IPS DF 19.7 (cell line): ENCODE measurements at places on chromosomes 11 and 22.

- no peak for DNase-seq
Observed at GRCh38 chr11:129273944-129274711, 82.0 kb upstream of the ARHGAP32 start.

DNA sequence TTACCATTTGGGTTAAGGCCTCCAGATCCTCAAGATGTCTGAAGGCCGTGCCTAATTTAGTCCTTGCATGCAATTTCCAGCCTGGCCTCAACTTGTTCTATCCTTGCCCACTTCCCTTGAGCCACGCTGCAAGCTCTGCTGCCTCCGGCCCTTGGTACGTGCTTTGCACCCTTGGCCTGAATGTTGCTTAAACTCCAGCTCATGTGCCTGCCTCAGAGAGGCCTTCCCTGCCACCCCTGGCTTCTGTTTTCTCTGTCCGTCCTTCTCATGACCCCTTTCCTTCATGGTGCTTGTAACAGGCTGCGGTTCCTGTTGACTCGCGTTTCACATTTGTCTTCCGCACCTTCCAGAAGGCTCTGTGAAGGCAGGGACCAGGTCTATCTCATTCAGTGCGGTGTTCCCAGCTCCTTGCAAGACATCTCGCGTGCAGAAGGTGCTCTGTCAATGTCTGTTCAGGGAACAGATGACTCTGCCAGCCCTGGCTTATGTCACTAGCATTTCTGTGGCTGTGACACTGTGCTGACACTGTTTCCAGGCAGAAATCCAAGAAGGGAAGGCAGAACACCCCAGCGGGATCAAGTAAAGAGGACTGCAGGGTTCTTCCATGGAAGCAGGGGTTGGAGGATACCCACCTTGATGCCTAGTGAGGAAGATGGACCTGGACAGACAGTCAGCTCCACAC lies 61.8 kb downstream of the FBLN1 start:
- DNase-seq: no peak

- DNase-seq: no peak
Observed at GRCh38 chr22:45290410-45290936, 5.7 kb downstream of the UPK3A start.

- DNase-seq: no peak
Observed at GRCh38 chr11:15901790-15902189, 454.6 kb downstream of the SOX6 start.

DNA sequence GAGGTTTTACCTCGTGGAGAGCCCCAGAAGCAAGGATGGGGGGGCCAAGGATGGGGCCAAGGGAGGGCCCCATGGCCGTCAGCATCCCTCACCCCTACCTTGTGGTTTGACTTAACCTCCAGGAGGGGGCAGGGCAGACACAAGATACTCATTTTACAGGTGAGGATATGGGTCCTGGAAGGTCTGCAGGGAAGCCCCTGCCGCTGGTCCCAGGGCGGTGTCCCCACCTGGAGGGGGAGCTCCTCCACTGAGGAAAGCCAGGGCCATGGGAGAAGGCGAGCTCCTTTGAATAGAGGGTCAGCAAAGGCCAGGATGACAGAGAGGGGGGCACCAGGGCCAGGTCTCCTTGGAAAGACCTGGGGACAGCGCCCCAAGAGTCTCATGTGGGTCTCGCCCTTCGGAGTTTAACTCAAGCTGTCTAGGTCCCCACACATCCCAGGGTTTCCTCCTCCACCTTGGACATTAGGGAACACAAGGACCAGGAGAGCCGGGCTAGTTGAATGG lies 5.9 kb upstream of the ADORA2A start:
- DNase-seq: peak; percentile 73

DNA sequence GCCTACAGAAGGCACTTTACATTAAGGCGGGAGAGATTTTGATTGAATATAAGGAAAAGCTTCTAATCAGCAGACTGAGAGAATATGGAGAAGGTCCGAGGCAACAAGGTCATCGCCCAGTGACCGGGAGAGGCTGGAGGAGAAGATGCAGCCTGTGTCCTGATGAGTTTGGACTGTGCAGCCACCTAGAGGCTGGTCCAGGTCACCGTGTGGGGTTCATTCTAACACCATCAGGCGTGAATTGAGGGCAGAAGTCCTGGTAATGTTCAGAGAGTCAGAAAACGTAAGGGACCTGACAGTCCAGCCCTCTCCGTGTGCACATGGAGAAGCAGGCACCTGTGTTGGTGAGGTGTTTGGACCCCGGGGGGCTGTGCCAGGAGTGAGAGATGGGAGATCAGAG lies 102.7 kb downstream of the FEZ1 start:
- DNase-seq: no peak

GRCh38 chr11:65290448-65291165 lies 24.1 kb upstream of the CDC42EP2 start:
- DNase-seq: no peak

- DNase-seq: no peak
Observed at GRCh38 chr11:96472085-96472484, 82.3 kb downstream of the JRKL start.

GRCh38 chr22:44393066-44393465 lies 80.3 kb upstream of the SHISAL1 start:
- DNase-seq: no peak

DNA sequence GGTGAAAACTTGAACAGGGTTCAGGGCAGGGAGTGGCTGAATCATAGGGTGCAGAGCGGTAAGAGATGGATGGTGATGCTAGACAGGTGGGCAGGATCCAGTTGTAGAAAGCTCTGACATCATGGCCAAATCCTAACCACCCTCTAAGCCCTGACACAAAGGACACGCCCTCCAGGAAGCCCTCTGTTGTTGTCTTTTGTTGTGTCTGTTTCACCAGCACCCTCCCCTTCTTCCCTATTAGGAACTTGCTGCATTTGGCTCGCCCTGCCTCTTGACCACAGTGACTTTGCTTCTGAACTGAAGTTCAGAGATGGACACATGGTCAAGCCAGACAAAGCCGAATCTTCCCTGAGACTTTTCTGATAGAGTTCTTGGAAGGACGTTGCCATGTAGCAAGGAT lies 14.2 kb upstream of the APOL6 start:
- no peak for DNase-seq

DNA sequence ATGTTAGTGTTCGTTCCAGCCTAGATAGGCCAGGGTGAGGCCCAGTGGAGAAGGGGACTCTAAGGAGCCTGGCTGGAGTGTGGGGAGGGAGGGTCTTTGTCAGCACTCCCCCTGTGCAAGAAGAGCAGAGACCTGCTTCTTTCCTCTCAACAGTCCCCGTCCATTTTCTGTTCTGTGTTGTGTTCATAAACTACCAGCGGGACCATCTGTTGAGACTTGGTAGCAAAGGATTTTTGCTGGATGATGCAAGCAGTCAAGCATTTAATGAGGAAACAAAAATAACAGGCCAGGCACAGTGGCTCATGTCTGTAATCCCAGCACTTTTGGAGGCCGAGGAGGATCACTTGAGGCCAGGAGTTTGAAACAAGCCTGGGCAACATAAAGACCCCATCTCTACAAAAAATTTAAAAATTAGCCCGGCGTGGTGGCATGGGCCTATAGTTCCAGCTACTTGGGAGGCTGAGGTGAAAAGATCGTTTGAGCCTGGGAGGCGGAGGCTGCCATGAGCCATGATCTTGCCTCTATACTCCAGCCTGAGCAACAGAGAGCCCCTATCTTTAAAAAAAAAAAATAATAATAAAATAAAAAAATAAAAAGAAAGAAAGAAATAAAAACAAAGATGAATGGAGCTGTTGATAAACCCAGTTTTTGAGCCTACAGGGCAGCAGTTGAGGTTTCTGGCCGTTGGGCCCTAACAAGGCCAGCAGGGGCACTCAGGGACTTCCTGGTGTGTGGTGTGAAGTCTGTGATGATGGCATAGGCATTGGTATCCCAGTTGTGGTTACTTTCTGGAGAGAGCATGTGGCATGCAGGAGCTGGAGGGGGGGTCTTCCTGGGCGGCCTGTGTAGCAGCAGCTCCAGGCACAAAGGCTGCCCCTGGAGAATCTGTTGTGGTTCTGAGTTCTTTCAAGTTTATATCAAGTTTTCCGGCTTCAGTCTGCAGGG lies 1.7 kb upstream of the TXNRD2 start:
- DNase-seq: no peak

DNA sequence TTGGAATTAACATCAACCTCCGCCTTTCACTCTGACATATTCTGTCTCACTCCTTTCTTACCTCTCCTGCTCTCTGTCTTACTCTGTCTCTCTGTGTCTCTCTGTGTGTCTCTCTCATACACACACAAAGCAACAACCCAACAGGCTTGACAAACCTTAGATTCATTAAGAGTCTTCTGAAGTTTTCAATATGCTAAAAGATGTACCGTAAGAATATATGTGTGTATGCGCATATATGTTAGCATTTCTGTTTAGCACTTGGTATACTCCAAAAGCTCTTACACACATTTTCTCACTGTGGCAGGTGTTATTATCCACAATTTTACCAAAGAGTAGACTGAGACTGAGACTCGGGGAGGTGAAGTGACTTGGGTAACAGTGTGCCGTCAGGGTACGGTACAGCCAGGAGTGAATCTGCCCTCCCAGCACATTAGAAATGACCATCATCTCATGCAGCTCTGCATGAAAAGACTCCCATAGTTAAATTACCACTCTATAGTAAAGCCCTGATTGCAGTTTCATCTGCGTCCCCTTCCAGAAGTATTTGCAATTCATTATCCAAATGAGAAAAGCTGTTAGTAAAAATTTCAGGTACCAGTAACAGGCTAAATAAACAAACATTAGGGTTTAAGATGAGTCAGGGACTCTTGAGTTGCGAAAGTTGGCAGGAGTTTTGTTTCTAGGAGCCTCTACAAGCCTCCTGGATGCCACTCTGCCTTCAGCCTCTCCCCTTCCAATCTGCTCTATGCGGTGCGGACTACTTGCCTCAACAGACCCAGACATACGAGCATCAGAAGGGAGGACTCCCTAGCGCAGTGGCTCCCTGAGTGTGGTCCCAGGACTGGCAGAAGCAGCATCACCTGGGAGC lies 195.2 kb upstream of the TMEM45B start:
- DNase-seq: no peak

- no peak for DNase-seq
Observed at GRCh38 chr11:86570020-86570419, 102.4 kb downstream of the ME3 start.

- no peak for DNase-seq
Observed at GRCh38 chr11:46348566-46349401, 1.5 kb downstream of the DGKZ start.

GRCh38 chr11:86558841-86559240 lies 113.6 kb downstream of the ME3 start:
- no peak for DNase-seq

DNA sequence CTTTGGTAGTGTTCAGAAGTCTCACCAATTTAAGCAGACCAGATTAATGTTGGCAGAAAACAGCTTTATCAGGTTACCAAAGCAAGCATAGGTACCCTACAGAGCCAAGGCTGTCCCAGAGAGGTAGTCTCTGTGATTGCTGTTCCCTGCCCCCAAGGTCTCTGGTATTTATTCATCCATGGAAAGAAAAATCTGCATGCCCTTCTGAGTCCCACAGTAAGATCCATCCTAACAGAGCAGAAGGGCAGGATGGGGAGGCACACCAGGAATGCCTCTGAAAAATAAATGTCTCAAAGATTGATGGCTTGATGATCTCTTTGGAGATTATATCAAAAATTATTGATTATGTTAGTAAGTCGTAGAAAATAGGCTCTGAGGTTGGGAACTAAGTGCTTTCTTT lies 122.8 kb downstream of the FAT3 start:
- DNase-seq: no peak

- no peak for DNase-seq
Observed at GRCh38 chr11:79249295-79249993, 191.4 kb downstream of the TENM4 start.

GRCh38 chr11:7969756-7970646 lies 4.8 kb upstream of the NLRP10 start:
- peak; percentile 33 for DNase-seq

GRCh38 chr11:8235925-8236324 lies 27.8 kb downstream of the LMO1 start:
- DNase-seq: no peak

DNA sequence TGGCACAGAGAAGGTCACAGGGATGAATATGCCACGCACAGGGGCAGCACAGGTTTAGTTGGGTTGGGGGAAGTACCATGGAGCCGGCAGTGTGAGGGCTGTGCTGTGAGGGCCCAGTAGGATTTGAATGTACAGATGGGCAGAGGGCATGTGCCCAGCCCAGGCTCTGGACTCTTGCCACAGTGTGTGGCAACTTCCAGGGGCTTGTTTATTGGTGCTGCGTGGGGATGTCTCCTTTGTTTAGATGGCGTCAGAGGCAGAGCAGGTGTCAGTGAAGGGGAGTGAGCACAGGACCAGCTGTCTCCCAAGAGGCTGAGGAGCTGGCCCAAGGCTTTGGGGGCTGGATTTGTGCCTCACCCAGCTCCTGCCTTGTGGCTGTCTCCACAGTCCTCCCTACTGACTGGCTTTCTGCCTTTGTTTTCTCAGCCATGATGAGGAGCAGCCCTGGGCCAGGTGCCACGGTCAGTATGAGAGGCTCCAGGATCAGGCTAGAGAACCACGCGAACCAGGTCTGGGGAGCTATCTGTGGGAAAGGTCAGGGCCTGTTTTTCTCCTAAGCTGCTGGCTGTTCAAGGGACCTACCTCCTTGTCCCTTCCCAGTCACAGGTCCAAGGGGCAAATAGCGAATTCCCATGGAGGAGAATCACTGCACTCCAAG lies 21.9 kb downstream of the SUN2 start:
- no peak for DNase-seq

DNA sequence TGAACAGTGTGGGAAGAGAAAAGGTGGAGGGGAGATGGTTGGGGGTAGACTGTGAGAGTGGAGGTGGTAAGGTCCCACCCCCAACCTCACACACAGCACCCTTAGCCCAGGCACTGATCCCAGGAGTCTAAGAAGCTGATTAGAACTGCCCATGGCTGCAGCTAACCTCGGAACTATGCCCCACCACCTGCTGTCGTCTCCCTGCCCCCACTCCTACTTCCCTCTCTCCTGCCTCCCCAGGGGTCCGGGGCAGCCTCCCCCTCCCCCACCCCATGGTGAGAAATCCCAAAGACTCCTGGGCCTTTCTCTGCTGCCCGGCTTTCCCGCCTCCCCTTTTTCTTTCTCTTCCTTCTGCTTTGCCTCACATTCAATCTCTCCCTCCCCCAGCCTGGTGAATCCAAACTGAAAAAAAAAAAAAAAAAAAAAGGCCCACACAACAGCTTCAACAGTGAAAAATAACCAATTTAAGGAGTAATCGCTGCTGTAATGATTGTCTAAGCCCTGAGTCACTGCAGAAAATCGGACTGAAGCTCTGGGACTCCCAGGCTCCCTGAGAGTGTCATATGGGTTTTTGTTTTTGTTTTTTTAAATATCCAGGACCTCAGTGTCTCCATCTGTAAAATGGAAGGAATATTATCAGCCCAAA lies 9.6 kb upstream of the TP53I11 start:
- no peak for DNase-seq
